GM12864 (cell line): ENCODE measurements at places on chromosomes 2 and 18.
A peak's percentile ranks its signal among the peaks of the same experiment; 100 is the strongest.

DNA sequence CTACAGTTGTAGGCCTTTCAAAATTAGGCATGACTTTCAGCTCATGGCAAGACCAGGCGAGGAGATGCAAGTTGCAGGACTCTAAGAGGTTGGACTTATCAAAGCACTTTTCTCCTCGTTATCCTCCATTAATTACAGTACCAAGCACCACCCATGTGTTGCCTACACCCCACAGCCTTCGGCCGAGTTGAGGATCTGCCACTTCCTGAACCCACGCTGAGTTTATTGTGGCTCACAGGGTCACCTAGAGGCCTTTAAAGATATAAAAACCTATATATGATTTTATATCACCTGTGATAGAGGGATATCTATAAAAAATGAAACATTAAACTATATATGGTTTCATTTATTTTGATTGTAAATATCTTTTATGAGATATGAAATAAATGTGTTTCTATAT, 2.6 kb downstream of the UGT1A10 start:
- DNase-seq: no peak

GRCh38 chr2:71940695-71941094, 207.0 kb downstream of the CYP26B1 start:
- DNase-seq: no peak

DNA sequence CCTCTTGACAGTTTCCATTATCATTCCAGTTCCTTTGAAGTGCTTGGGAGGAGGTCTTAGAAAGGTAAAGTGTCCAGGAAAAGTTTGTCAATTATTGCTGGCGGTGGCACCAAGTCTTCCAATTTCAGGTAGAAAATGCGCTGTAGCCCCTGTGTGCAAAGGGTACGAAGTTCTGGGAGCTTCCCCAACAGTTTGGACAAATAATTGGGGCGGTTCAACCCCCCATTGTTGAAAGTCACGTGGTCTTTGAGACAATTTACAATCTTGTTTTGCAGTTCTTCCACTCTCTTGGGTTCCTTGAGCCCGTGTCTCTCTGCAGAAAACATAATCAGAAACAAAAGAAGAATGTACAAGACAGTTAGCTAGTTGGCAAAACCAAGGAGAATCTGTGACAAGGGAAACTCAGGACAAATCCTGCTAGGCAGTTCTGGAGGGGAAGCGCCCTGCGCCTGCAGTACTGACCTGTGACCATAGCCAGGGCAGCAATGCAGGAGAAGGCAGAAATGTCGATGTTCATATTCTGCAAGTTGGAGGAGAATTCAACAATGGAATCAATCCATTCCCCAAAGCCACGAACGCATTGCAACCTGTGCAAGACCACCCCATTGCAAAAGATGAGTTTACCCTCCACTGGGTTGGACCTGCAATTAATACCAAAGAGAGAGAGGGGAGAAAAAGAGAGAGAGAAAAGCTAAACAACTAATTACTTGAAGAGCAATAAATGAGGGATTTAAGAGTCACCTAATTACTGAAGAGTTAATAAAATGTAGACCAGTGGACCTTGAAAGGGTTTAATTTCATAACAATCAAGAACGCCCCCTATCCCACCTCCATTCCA, 6.6 kb downstream of the NR4A2 start:
- no peak for DNase-seq

- DNase-seq: no peak
Observed at GRCh38 chr2:200274116-200275075, 32.1 kb upstream of the SPATS2L start.

- DNase-seq: peak; percentile 65
Observed at GRCh38 chr2:160703648-160704585, 210.3 kb upstream of the RBMS1 start.

- DNase-seq: no peak
Observed at GRCh38 chr2:175476948-175477347, 295.4 kb upstream of the ATP5MC3 start.
